ENCODE measurements at places on chromosomes 6 and 20. TPM values are rescaled to one million over a fixed set of nuclear protein-coding genes. Genes with fewer than 3 reads are reported as not detected.

DNA sequence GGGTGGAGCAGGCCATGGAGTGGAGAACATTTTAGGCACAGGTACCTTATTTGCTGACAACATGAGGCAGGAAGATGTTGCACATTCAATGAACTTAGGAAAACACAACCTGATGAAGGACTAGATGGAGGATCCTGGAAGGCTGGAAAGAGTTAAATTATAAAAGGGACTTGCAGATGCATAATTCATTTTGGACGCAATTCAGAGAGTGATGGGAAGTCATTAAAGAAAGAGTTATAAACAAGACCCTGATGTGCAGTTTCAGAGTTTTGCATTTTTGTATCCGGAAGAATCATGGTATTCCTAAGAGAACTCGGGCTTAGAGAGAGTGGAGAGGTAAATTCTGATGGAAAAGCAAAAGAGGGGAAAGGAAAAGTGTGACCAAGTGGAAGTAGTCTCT is 104.5 kb downstream of the TSHZ2 start:
- H3K27ac ChIP-seq = no peak overlapping the region
- no peak for DNase-seq
- H3K4me1 ChIP-seq = peaks cover 5% of the 10 kb centered on the region
- H3K4me3 ChIP-seq = no peak overlapping the region

DNA sequence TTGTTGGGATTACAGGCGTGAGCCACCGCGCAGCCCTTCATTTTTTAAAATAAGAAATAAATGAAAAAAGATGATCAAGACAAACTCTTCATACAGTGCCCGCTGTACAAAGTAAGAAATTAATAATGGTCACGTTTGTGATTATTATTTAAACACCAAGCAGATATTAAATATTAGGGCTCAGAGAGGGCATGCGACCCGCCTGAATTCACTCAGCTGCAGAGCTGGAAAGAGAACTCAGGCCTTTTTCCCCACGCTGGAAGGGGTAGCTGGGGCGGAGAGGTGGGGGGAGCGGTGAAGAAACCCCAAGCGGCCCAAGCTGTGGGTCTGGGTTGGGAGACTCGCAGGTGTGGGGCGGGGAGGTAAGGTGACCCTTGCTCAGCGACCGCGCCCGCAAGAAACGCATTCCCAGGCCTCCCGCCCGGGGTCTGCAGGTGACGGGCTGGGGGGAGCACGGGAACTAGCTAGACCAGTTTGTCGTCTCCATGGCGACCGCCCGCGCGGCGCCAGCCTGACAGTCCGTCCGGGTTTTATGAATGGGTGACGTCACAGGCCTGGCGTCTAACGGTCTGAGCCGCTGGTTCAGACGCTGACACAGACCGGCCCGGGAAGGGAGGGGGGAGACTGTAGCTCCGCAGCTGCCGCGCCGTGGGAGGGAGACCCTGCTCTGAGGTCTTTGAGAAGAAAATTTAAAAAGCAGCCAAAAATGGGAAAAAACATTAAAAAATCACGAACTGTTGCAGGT is 1.1 kb upstream of the ID1 start:
- peaks cover 27% of the 10 kb centered on the region for H3K4me1 ChIP-seq
- peaks cover 22% of the 10 kb centered on the region for H3K27me3 ChIP-seq
- peak overlapping the region; percentile 98 for H3K27ac ChIP-seq
- peak; percentile 100 for DNase-seq

GRCh38 chr6:21898107-21898796 is 304.7 kb downstream of the SOX4 start:
- H3K27me3 ChIP-seq = no peaks in the 10 kb centered on the region
- DNase-seq = no peak
- peaks cover 14% of the 10 kb centered on the region for H3K4me1 ChIP-seq
- H3K36me3 ChIP-seq = no peaks in the 10 kb centered on the region
- H3K4me3 ChIP-seq = no peak overlapping the region
- no peak overlapping the region for H3K27ac ChIP-seq

DNA sequence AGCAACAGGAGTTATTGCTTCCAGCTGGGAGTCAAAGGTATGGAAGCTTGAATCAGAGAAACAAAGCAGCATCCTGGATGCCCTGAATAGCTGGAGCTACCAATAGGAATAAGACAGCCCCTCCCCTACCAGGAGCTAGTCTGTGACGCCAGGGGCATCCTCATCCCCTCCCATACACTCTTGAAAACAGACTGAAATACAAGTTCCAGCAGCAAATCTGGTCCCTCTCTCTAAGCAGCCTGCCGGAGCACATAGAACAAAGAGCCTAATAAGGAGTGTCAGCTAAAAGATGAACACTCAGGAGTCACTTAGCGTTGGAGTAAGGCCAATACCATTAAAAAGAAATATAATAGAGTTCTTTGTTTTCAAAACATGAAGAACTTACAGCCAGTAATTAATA is 25.6 kb downstream of the FILIP1 start:
- DNase-seq = peak; percentile 61
- H3K4me1 ChIP-seq = peaks cover 12% of the 10 kb centered on the region
- no peak overlapping the region for H3K27ac ChIP-seq

The PREP gene
- total RNA-seq = 28.6 TPM

- DNase-seq = no peak
- no peaks in the 10 kb centered on the region for H3K27me3 ChIP-seq
- no peak overlapping the region for H3K4me3 ChIP-seq
- H3K4me1 ChIP-seq = no peaks in the 10 kb centered on the region
- H3K27ac ChIP-seq = no peak overlapping the region
These were observed 4.6 kb downstream of the CST4 start for GRCh38 chr20:23684261-23684660.

DNA sequence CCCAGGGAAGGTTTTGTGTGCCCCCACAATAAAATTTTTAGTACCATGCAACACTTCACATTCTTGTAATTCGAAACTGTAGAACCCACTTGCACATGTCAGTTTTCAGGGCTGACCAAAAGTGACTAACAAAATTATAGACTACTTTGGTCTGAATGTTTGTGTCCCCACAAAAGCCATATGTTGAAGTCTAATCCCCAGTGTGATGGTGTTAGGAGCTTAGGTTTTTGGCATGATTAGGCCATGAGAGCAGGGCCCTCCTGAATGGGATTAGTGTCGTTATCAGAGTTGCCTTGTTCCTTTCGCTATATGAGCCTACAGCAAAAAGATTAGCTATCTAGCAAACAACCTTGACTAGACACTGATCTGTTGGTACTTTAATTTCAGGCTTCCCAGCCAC is 49.0 kb upstream of the TENT5A start:
- H3K4me3 ChIP-seq = no peak overlapping the region
- no peaks in the 10 kb centered on the region for H3K27me3 ChIP-seq
- peak; percentile 46 for DNase-seq
- H3K36me3 ChIP-seq = no peaks in the 10 kb centered on the region

- peaks cover 5% of the 10 kb centered on the region for H3K4me1 ChIP-seq
- no peak overlapping the region for H3K4me3 ChIP-seq
- no peak overlapping the region for H3K27ac ChIP-seq
- no peaks in the 10 kb centered on the region for H3K36me3 ChIP-seq
These were observed 160.4 kb downstream of the TPBG start for GRCh38 chr6:82524031-82524430.

The SH3BGRL2 gene
- total RNA-seq = 47.0 TPM

The DDX43 gene
- total RNA-seq = not detected

The TTK gene
- total RNA-seq = 139 TPM

DNA sequence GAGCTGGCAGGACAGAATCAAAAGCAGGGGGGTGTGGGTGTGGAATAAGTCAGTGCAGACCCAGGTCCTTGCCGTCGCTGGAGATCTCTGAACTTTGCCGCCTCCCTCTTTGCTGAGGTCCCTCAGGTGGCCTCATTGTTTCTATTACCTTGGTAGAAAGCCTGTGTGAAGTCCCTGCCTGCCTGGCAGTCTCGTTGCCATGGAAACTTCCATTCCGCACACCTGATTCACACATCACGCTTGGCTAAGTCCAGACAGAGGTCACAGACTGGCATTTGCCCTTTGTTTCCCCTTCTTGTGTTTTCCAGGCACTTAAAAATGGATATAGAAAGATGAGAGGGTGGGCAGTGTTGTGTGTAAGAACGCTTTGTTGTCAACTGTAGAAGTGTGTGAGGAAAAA is 260.6 kb downstream of the PRL start:
- peak; percentile 81 for DNase-seq
- H3K4me1 ChIP-seq = peaks cover 24% of the 10 kb centered on the region
- no peaks in the 10 kb centered on the region for H3K27me3 ChIP-seq
- H3K4me3 ChIP-seq = no peak overlapping the region

The PI3 gene
- total RNA-seq = not detected

The CALHM5 gene
- total RNA-seq = 0.07 TPM

The DNMT3B gene
- 148 TPM for total RNA-seq

DNA sequence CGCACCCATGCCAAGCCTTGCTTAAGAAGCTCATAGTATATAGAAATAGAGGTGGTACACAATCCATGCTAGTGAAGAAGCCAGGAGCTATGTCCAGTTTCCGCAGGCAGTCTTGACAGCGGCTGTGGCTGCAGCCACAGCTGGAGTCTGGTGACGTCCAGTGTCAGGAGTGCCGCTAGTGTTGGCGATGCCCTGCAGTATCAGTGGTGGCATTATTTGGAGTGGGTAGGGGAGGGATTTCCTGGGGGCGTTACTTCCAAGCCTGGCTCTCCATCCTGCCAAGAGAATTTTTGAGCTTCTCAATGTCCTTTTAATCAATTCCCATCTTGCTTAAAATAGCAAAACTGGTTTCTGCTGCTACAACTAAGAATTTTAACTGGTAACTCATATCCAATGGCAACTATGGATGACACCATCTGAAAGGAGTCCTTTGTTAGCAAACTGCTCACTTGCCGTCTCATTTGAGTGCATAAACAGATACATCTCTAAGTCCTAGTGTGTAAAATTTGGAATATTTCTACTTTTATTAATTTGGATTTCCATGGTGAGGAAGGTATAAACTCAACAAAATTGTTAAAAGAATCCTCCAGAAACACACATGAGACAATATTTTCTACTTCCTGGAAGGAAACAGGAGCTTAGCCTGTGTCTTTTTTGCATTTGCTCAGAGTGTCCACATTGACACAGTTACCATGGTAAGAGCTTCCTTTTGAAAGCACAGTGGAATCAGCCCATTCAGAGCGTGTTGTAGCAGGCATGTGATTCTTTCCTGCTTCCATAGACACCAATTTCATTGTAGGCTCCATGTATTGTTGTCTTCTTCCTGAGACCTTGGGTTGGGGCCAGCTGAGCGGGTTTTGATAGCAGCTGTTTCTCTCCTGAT is 44.6 kb upstream of the PXDC1 start:
- H3K4me1 ChIP-seq = peaks cover 10% of the 10 kb centered on the region
- no peak for DNase-seq
- no peak overlapping the region for H3K27ac ChIP-seq
- H3K27me3 ChIP-seq = no peaks in the 10 kb centered on the region
- no peaks in the 10 kb centered on the region for H3K36me3 ChIP-seq
- no peak overlapping the region for H3K4me3 ChIP-seq

DNA sequence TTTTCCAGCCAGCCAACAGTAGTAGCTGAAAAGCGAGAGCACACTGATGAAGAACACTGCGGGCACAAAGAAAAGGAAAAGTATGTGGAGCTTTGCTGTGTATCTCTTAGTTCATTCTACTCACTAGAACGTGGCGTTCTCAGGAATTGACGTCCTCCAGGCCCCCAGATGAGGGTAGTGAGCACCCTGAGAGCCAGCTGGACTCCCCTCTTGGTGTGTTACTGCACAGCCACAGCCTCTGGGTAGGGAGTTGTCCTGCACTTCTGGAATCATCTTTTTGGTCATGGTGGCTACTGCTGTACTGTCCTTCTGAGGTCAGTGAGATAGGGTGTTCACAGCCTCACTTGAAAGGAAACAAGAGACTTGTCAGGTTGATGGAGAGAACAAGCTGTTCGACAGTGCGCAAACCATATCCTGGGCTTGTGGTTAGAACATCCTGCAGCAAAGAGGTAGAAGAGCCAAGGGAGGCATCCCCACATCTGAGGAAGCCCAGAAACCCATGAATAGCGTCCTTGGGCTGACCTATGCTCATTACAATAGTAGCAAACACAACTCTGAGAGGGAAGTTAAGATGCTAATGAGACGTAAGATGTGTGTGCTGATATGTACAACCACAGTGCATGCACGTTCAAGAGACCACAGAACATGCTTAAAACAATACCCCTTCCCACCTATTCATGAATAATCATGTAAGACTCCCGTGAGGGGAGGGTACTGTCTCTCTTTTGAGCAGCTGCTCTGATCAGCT is 14.6 kb upstream of the HLA-F start:
- no peak overlapping the region for H3K27ac ChIP-seq
- no peak for DNase-seq
- no peaks in the 10 kb centered on the region for H3K4me1 ChIP-seq
- no peak overlapping the region for H3K4me3 ChIP-seq
- peaks cover 5% of the 10 kb centered on the region for H3K27me3 ChIP-seq
- no peaks in the 10 kb centered on the region for H3K36me3 ChIP-seq

- no peaks in the 10 kb centered on the region for H3K4me1 ChIP-seq
- no peaks in the 10 kb centered on the region for H3K36me3 ChIP-seq
- H3K27me3 ChIP-seq = no peaks in the 10 kb centered on the region
- H3K27ac ChIP-seq = no peak overlapping the region
These were observed 91.3 kb upstream of the GGTLC1 start for GRCh38 chr20:24079661-24080412.

DNA sequence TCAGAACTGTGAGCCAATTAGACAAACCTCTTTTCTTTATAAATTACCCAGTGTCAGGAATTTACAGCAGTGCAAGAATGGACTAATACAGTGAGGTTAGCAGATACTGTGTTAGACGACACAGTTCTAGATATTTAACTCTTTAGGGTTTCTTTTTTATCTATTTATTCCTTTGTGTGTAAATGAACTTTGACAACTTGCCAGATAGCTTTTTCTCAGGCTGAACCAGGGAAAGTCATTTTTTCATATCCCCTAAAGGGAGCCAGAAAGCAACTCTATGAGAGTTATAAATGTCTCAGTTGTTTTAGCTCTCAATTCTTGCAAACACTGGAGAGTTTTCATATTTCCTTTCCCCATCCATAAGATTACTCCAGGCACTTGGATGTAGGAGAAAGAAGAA is 277.3 kb downstream of the PHF3 start:
- H3K4me3 ChIP-seq = no peak overlapping the region
- no peaks in the 10 kb centered on the region for H3K36me3 ChIP-seq
- DNase-seq = no peak
- no peak overlapping the region for H3K27ac ChIP-seq
- H3K27me3 ChIP-seq = no peaks in the 10 kb centered on the region

The POM121L2 gene
- total RNA-seq = not detected

Measured in neural progenitor cell (in vitro differentiated cells).